ENCODE measurements at places on chromosomes 12 and 14.

DNA sequence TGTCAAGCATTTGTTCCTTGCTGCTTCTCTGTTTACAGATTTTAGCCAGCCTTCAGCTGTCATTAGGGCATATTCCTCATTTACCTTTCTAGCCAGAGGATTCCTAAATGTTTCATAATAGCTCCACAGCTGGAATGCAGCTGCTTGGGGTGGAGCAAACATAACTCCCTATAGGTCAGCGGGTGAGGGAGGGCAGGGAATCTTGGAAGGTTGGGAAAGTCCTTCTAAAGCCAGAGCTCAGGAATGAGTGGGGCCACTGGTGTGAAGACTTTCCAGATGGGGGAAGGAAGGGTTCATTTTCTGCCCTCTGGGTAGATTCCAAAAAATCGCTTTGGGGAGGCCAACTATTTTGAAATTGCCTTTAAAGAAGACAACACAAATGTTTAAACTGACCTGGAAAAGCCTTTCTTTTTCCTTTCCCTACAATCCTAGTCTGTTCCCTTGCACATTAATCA is 16.3 kb upstream of the IRF2BPL start:
- DNase-seq = no peak

GRCh38 chr14:105878554-105878953 is 352.2 kb downstream of the TMEM121 start:
- DNase-seq = no peak

DNA sequence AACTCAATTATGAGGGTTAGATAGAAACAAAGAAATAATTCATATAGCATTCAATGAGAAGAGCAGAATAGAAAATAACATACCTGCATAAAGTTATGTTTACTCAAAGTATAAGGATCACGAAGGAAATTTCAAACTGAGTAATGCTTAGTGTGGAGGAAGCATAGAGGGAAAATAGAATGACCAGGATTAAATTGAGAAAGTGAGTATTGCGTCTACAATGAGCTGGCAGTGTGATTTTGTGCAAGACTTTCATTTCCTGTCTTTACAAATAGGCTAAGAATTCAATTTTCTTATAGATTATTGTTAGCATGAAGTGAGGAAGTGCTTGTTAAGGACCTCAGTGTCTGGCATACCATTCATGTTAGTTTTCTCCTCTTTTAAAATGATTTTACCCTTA is 12.0 kb downstream of the ADGRD1 start:
- DNase-seq = no peak

DNA sequence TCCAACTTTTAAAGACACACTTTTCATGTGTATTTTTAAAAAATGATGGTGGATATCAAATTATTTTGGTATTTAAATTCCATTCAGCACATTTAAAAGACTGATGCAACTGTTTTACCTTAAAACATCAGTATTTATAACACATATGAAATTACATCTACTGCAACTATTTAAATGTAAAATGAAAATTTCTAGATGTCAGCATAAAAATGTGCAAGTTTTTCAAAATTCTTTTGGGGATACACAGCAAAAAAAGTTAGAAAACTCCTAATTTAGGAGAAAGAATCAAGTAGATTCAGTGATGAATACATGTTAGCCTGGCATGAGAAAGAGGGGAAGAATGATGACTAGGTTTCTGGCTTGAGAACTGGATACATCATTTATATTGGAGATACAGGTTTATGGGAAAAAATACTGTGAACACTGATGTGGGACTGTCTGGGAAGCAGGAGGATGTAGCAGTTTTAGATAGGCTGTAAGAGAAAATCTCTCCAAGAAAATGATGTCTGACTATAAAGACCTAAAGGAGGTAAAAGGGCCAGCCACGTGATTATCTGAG is 9.2 kb downstream of the SOS2 start:
- no peak for DNase-seq

- DNase-seq = no peak
Observed at GRCh38 chr14:51967521-51967920, 21.8 kb upstream of the RTRAF start.

GRCh38 chr12:120994589-120995337 is 16.4 kb downstream of the HNF1A start:
- no peak for DNase-seq

- no peak for DNase-seq
Observed at GRCh38 chr14:77133720-77134338, 7.8 kb downstream of the ZDHHC22 start.

DNA sequence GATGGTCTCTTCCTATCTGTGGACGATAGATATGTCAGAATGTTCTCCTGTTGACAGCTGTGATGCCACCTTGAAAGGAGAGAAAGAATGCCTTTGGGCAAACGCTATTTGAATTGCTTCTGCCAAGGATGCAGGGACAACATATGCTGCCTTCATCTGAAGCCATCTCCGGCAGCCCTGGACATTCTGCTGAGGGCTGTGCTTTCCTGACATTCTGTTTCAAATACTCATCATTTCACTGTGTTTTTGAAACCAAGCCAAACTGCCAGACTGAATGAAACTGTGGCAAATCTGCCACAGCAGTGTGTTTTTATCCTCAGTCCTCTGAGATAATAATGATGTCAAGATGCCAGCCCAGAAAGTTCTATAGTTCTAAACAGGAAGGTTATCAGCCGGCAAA is 85.8 kb upstream of the BCAT1 start:
- no peak for DNase-seq

DNA sequence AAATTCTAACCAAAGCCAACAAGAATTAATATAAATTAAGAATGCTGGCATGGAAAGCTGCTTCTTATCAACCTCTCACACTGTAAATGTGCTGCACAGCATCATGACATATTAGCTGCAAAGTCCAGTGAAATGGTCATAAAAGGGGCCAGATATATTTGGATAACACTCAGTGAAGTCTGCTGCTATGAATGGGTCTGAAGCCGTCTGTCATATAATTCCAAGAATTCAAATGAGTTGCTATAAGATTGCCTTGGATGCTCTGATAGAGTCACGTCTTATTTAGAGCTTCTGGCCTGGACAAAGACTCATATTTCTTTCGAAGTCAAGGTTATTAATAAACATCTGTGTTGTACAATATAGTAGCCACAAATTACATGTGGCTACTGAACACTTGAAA is 54.3 kb upstream of the OVCH1 start:
- no peak for DNase-seq

DNA sequence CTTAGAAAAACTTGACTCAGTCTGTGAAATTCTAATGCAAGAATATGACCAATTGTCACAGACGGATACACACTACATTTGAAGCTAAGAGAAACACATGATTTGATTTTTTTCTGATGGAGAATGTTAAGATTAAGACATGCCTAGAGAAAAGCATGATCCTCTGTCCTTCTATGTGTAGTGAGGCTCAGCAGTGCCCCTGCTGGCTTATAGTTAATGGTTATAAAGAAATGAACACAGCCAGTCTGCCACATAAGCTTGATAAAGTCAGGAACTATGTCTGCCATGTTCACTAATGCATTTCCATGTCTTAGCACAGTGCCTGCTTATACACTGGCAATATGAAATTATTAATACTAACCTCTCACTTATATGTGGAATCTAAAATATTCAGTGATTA is 168.1 kb upstream of the DAAM1 start:
- DNase-seq = no peak

- no peak for DNase-seq
Observed at GRCh38 chr12:114735680-114736374, 51.9 kb upstream of the TBX3 start.

- DNase-seq = no peak
Observed at GRCh38 chr12:113052326-113052725, 4.2 kb upstream of the DTX1 start.

Data from AG04449 (cell line).